ENCODE measurements at places on chromosomes 12 and 14.
A peak's percentile ranks its signal among the peaks of the same experiment; 100 is the strongest.

GRCh38 chr14:102333795-102334705 lies 14.5 kb downstream of the ZNF839 start:
- DNase-seq: no peak

GRCh38 chr12:117311-117710 lies 50.7 kb downstream of the IQSEC3 start:
- no peak for DNase-seq

DNA sequence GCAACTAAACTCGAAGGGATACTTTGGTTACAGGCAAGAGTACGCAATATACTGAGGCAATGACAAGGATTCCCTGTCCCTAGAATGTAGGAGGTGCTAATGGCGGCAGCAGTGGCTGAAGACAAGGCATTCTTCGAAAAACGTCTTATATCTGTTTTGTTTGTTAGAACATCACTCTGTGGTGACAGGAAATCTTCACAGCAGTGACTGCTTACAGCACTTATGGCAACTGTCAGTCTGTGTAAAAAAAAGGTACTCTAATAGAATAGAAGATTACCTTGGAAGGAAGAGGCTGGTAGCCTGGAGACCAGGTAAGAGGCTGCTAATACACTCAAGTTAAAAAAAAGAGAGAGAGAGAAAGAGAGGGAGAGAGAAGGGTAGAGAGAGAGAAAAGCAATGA lies 131.7 kb downstream of the ST8SIA1 start:
- DNase-seq: no peak

GRCh38 chr12:79206871-79207270 lies 342.3 kb downstream of the SYT1 start:
- DNase-seq: no peak

GRCh38 chr12:99553461-99553860 lies 94.1 kb upstream of the GARIN6 start:
- no peak for DNase-seq

- DNase-seq: no peak
Observed at GRCh38 chr14:38818555-38818954, 284.5 kb downstream of the SEC23A start.

DNA sequence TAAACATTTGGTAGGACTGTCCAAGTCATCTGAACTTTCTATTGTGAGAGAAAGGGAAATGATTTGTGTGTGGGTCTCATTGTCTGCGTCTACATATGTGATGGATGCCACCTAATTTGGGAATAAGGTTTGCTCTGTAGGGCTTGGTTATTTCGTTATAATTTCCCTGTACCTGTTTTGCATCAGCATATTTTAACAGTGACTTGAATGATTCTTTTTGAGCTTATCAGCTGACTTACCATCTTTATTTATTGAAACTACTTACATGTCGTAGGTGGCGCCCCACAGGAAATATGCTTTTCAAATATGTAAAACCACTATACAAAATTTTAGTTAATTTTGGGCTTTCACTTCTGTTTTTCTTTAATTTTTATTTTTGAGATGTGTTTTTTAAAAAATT lies 56.5 kb upstream of the BCAT1 start:
- DNase-seq: no peak

GRCh38 chr14:38012056-38012455 lies 195.6 kb upstream of the SSTR1 start:
- no peak for DNase-seq

GRCh38 chr14:104885031-104885972 lies 20.2 kb downstream of the CEP170B start:
- no peak for DNase-seq

DNA sequence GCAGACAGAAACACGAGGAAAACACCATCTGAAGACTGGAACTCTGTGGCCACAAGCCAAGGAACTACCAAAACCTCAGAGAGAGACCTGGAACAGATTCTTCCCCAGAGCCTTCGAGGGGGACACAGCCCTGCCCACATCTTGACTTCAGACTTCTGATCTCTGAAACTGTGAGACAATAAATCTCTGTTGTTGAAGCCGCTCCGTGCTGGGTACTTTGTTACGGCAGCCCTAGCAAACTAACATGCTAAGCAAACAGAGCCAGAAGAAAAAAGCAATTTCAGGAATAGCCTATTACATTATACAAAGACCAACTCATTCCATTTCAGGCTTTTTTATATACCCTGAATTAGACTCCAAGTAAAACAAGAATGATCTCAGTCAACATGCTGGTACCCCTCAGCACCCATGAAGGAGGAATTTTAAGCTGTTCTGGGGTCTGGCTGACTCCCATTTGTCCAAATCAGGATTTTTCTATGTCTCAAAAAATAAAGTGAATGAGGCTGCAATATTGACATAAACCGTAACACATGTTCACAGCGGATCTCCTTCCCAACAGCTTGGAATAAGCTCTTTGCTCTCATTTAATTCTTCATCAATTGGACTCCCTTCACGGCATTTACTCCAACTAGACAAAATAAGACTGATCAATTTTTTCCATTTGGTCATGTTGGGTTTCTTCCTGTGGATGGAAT lies 190.1 kb downstream of the FOXN3 start:
- DNase-seq: no peak

GRCh38 chr14:70871863-70872677 lies 35.2 kb upstream of the PCNX1 start:
- no peak for DNase-seq

DNA sequence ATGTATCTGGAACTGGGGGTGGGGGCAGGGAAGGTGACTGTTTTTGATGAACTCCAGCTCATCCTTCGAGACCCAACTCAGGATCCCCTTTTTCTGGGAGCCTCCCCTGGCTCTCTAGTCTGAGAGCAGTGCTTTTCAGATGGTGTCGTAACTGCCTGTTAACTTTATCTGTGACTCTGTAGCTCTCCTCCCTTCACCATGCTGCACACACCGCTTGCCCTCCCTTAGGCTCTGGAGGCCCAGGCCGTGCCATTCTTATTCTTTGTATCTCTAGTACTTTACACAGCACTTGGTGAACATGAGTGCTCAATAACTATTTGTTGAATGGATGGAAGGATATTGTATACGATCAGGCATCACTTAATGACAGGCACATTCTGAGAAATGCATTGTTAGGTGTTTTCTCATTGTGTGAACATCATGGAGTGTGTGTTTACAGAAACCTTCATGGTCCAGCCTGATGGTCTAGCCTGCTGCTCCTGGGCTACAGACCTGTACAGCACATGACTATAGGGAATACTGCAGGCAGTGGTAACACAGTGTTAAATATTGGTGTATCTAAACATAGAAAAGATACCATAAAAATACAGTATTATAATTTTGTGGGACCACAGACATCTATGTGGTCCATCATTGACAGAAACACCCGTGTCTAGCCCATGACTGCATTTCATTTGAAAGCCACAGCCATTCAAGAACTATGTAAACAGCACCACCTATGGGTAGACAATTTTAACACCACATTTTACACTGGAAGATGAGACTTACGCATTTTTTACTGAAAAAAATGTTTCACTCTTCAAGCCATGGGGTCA lies 91.8 kb downstream of the EML1 start:
- peak; percentile 30 for DNase-seq

DNA sequence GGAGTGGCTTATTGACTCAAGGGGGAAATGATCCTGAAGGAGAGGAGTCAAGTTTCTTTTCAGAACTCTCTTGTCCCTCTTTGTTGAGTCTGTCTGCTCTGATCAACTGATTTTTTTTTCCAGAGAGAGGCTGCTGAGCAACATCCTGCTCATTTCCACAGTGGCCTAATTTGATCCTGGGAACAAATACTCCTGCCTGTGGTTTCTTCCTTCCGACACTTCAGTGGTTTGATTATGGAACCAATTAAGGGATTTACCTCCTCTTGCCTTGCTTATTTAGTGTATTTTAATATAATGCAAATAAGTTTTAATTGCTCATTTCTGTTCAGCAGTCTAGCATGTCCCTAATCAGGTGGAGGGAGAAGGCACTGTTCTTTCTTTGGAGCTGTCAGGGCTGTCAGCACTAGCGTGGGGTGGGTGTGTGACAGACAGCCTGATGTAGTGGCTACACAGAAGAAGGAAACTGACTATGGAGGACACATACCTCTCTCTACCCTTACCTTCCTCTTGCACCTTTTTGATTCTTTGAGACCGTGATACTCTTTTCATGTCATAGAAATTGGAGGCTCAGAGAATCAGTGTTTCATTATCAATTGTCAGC lies 344.9 kb upstream of the STXBP6 start:
- no peak for DNase-seq

GRCh38 chr14:56759633-56760032 lies 50.6 kb downstream of the OTX2 start:
- no peak for DNase-seq

DNA sequence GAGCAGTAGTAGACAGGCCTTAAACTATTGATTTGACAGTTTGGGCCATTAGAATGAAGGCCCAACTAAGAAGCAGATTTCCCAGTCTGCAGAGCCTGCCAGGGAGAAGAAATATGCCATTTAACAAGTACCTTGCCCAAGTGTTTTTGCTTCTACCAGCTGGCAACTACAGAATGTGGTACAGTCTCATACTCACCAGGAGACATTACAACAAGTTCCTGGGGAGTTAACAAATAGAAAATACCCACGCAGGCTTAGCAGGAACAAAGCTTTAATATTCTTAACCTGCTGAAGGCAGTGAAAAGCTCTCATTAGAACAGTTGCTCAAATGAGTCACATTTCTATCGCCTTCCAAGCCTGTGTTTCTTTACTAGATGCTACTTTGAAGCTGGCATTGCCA lies 241.0 kb downstream of the TMEM117 start:
- no peak for DNase-seq

Data from Panc1 (cell line).